ENCODE measurements at places on chromosomes 7 and 10. TPM values are rescaled to one million over a fixed set of nuclear protein-coding genes. Genes with fewer than 3 reads are reported as not detected.

Gene ANKRD16
- total RNA-seq = 2.5 TPM

Gene ZNF722
- not detected for total RNA-seq

Gene PIK3CG
- total RNA-seq = 11.0 TPM

GRCh38 chr7:135747366-135747765 is 1.2 kb downstream of the FAM180A start:
- no peaks in the 10 kb centered on the region for H3K36me3 ChIP-seq
- DNase-seq = no peak
- no peaks in the 10 kb centered on the region for H3K27me3 ChIP-seq
- H3K4me1 ChIP-seq = peaks cover 28% of the 10 kb centered on the region

DNA sequence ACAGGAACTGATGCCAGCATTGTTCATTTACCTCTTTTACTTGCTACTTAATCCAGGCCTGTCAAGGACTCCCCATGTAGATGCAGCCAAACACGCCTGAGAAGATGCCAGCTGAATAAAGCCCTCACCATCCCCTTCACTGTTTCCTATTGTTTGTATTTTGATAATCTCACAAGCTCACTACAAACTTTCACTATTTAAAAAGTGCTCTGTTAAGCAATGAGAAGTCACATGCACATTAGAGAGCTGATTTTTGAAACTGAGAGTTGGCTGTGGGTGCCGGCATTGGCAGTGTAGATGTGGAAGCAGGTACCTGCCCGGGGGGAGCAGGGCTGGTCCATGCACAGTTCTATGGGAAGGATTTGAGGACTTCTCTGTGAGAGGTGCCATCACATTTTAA is 169.8 kb upstream of the GRB10 start:
- H3K36me3 ChIP-seq = no peaks in the 10 kb centered on the region
- peaks cover 19% of the 10 kb centered on the region for H3K4me1 ChIP-seq

DNA sequence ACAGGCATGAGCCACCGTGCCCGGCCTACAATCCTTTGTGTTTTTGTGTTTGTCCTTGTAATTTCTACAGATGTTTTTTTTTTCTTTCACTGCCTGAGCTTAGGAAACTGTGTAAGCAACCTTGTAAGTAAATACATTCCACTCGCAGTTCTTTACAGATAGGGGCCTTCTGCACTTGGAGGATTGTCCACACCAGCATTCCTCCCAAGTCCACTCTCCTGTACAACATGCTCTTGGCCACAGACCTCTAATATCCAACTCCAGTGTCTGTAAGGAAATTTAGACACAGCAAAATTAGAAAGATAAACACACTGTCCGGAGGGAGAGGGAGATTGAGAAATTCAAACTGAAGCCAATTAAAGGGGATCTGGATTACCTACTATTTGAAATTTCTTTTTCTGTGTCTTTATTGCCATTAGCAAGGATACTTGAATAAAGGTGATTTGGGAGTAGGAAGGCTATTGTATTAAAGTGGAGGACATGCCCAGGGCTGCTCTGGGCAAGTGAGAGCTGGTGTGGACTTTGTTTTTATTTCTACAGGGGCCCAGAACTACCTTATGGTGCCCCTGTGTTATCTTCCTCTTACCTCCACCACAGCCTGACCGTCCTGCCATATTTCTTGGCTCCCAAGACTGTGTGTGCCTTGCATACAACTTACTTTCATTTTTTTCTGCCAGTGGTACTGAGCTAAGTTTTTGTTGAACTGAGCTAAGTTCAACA is 9.7 kb downstream of the MXI1 start:
- no peak overlapping the region for H3K4me3 ChIP-seq
- H3K27ac ChIP-seq = peak overlapping the region; percentile 2
- no peak for DNase-seq
- H3K36me3 ChIP-seq = no peaks in the 10 kb centered on the region
- no peaks in the 10 kb centered on the region for H3K27me3 ChIP-seq

GRCh38 chr10:29735628-29736365 is 101.0 kb upstream of the SVIL start:
- H3K36me3 ChIP-seq = no peaks in the 10 kb centered on the region
- H3K4me3 ChIP-seq = peak overlapping the region; percentile 84
- H3K27me3 ChIP-seq = no peaks in the 10 kb centered on the region
- peak; percentile 93 for DNase-seq

DNA sequence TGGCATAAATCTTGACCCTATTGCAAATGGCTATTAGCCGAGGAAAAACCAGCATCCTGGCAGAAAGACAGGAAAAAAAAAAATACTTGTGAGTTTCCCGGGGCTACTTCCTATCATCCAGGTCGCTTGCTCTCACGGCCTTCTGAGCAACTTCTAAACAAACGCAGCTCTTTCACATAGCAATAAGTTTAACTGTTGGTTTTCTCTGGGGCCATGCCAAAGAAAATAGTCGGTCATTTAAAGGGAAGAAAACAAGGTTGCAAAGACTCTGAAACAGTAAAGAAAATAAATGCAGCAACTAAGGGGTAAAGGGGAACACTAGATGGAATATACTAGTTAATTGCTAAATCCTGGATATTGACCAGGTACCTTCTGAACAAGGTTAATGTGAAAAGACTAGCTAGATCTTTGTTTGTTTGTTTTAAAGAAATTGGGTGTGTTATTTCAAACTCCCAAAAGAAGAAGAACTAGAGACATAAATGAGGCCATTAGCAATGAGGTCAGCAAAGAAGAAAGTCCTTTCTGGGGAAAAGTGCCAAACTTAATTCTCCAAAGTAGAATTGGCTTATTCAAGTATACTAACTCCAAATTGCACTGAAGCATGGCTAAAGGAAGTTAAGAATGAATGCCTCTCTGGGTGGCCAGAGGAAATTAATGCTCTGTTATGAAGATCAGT is 54.2 kb downstream of the SLC39A12 start:
- H3K4me3 ChIP-seq = no peak overlapping the region
- no peaks in the 10 kb centered on the region for H3K36me3 ChIP-seq
- H3K27ac ChIP-seq = peak overlapping the region; percentile 30
- H3K27me3 ChIP-seq = no peaks in the 10 kb centered on the region
- peaks cover 15% of the 10 kb centered on the region for H3K4me1 ChIP-seq

GRCh38 chr10:56604624-56605023 is 243.6 kb upstream of the ZWINT start:
- DNase-seq = no peak
- H3K36me3 ChIP-seq = no peaks in the 10 kb centered on the region
- no peaks in the 10 kb centered on the region for H3K4me1 ChIP-seq
- H3K4me3 ChIP-seq = no peak overlapping the region
- H3K27me3 ChIP-seq = no peaks in the 10 kb centered on the region

DNA sequence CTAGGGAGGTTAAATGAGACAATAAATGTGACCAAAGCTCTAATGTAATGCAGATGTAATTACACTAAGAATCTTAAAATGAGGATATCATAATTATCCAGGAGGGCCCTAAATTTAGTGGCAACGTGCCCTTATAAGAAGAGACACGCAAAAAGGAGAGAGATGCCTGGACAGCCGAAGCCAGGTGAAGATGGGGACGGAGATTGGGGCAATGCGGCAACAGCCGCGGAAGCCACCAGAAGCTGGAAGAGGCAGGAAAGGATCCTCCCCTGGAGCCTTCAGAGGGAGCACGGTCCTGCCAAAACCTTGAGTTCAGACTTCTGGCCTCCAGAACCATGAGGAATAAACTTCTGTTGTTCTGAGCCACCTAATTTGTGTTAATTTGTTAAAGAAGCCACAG is 25.3 kb upstream of the C10orf71 start:
- H3K4me3 ChIP-seq = no peak overlapping the region
- peaks cover 45% of the 10 kb centered on the region for H3K4me1 ChIP-seq
- H3K36me3 ChIP-seq = no peaks in the 10 kb centered on the region
- no peak overlapping the region for H3K27ac ChIP-seq
- H3K27me3 ChIP-seq = no peaks in the 10 kb centered on the region
- no peak for DNase-seq

GRCh38 chr7:30533886-30534285 is 29.3 kb upstream of the GGCT start:
- no peaks in the 10 kb centered on the region for H3K27me3 ChIP-seq
- no peak for DNase-seq
- no peaks in the 10 kb centered on the region for H3K4me1 ChIP-seq
- H3K27ac ChIP-seq = no peak overlapping the region
- no peak overlapping the region for H3K4me3 ChIP-seq
- no peaks in the 10 kb centered on the region for H3K36me3 ChIP-seq

GRCh38 chr10:61985715-61986114 is 84.2 kb downstream of the ARID5B start:
- no peaks in the 10 kb centered on the region for H3K36me3 ChIP-seq
- H3K4me1 ChIP-seq = peaks cover 36% of the 10 kb centered on the region
- H3K4me3 ChIP-seq = no peak overlapping the region
- H3K27me3 ChIP-seq = no peaks in the 10 kb centered on the region
- H3K27ac ChIP-seq = no peak overlapping the region

Data from heart left ventricle (tissue), 16 donors.